ENCODE measurements at places on chromosomes 5 and 9.

GRCh38 chr5:4204276-4205141, 608.9 kb downstream of the IRX1 start:
- DNase-seq: no peak

DNA sequence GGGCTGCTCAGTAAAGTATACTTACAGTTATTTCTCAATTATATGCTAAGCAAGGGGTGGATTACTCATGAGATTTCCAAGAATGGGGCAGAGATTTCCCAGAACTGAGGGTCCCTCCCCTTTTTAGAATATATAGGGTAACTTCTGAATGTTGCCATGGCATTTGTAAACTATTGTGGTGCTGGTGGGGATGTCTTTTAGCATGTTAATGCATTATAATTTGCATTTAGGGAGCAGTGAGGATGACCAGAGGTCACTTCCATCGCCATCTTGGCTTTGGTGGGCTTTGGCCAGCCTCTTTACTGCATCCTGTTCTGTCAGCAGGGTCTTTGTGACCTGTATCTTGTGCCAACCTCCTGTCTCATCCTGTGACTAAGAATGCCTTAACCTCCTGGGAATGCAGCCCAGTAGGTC, 35.5 kb downstream of the TTC1 start:
- DNase-seq: no peak

DNA sequence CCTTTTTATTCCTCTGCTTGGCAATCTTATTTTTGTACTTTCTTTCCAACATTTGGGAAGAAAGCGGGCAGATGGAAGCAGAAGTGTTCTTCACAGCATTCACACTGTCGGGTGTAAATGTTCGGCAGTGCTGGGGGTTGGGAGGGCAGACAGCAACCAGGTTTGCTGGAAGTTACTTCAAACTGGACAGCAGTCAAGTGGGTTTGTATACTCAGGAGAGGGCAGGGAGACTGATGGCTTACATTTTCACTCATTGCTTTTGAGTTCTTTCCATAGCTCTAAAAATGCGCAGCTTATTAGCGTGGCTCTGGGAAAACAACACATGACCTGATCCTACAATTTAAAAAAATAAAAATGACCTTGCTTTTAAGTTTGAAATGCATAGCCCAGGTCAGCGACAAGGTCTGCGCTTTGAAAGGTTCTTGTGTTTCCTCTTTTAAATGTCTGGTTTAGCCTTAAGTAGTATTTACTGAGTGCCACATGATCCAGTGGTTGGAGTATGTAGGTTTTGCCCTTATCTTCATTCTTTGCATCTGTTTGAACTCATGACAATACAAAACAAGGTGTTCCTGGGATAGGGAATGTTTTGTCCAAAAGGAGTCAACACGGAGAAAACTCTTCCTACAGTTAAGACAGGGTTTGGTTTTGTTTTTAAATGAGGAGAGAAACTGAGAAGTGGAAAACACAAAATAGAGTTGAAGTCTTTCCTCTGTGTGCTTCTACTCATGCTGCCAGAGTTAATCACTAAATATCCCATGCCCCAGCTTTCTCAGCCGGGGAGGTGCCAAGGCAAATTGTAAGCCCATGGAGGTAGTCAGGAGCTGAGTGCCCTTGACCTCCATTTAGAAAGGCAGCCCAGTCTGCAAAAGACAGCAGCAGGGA, 132.7 kb upstream of the DMRT1 start:
- DNase-seq: no peak

GRCh38 chr5:151556806-151557205, 34.3 kb downstream of the FAT2 start:
- no peak for DNase-seq

DNA sequence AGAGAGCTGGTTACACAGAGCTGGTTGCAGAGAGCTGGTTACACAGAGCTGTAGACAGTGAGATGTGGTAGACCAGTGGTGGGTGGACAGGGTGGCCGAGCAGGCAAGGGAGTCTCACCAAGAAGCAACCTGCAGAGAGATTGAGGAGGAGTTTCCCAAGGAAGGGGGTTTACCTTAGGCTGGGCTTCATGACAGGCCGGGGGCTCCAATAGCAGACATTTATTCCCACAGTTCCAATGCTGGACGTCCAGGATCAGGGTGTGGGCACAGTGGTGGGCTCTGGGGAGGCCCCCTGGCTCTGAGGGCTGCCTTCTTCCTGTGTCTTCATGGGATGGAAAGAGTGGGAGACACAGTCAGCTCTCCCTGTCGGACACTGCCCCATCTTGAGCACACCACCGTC, 386.9 kb upstream of the IRX4 start:
- DNase-seq: no peak

DNA sequence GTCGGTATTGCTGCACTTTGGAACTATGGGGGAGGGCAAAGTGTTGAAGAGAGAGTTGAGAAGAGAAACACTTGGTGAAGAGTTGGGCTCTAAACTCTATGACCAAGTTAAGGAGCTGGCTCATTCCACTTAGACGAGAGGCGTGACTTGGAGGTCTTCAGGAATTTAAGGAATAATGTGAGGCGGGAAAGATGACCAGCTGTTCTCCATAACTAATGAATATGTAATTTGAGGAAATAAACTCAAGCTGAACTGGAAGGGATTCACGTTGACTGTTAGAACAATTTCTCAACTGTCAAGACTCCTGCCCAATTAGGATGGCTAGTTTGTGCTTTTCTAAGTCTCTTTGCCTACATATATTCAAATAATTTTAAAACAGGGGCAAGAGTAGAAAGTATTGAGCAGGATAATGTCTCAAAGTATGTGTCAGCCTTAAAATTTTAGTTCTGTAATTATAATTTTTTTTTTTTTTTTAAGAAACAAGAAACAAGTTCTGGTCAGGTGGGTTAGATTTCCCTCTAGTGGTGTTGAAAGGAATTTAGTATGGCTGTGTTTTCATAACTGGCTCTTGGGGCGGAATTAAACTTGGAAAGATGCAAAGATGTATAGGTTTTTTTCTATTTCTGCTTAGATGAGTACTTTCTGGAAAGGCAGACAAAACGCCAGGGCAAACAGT, 33.4 kb downstream of the TMEM252 start:
- DNase-seq: no peak

DNA sequence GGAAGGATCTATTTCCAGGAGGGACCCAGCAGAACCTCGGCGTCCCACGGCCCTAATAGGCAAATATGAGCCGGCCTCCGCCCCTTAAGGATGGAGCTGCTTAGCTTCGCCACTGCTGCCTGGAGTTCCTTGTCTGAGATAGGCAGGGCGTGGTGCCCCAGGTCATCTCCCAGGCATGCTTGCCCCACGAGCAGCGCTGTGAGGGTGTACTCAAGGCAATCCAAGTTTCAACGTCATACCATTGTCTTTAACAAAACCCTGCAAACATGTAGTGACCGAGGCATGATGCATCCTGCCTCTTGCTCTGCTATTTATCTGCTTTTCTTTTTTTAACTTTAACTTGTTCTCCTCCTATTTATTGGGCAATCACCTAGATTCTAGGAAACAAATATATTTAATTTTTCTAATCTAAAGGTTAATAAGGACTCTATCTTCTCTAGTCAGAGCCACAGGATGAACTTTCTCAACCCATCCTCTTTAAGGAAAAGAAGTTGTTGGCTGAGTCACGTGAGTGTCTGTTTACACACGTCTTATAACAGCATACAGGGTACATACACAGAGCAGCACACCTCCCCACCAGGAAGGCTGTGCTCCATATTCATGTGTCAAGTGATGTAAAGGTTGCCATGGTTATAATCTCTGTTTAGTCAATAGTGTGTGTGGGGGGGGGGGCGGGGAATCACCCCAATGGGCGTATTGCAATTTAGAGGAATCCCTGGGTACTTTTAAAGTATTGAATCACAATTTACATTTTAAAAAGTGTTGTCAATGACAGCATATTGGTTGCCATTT, 27.3 kb upstream of the ZSWIM6 start:
- DNase-seq: no peak
